ENCODE measurements at places on chromosomes 16 and 17. TPM values are rescaled to one million over a fixed set of nuclear protein-coding genes. Genes with fewer than 3 reads are reported as not detected.
A peak's percentile ranks its signal among the peaks of the same experiment; 100 is the strongest.

The SLC35B1 gene
- total RNA-seq, result 22.9 TPM

The OR2C1 gene
- total RNA-seq, result 0.20 TPM

The TANC2 gene
- total RNA-seq, result 15.4 TPM

- DNase-seq, result peak; percentile 74
Measured at GRCh38 chr17:47850692-47851573, at the start of gene SP6. SP6 (minus strand) TSS chr17:47851163; CDS start chr17:47848429, 2,734 bp downstream.

DNA sequence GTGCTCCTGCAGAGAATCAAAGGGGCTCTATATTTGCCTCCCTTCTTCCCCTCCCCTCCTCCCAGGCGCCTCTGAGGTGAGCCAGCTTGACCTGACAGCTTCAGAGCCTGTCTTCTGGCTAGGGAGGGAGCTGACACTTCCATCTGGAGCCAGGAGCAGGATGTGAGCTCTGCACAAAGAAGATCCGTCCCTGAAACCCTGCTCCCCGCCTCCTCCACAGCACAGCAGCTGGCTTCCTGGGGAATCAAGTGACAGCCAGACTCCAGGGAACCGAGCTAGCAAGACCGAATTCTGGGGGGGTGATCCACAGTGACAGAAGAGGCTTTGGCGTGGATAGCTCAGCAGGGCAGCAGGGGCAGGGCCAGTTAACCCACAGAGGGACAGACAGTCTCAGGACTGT, 37.2 kb downstream of the CCDC182 start:
- peak; percentile 32 for DNase-seq

GRCh38 chr17:10048629-10049350, 143.7 kb upstream of the RCVRN start:
- DNase-seq, result no peak

GRCh38 chr16:88634141-88634993, 4.0 kb upstream of the IL17C start:
- DNase-seq, result no peak

- no peak for DNase-seq
Measured at GRCh38 chr16:63596716-63597115, 1525.1 kb downstream of the CDH11 start.

- DNase-seq, result no peak
Measured at GRCh38 chr17:12242345-12242954, 221.8 kb downstream of the MAP2K4 start.

DNA sequence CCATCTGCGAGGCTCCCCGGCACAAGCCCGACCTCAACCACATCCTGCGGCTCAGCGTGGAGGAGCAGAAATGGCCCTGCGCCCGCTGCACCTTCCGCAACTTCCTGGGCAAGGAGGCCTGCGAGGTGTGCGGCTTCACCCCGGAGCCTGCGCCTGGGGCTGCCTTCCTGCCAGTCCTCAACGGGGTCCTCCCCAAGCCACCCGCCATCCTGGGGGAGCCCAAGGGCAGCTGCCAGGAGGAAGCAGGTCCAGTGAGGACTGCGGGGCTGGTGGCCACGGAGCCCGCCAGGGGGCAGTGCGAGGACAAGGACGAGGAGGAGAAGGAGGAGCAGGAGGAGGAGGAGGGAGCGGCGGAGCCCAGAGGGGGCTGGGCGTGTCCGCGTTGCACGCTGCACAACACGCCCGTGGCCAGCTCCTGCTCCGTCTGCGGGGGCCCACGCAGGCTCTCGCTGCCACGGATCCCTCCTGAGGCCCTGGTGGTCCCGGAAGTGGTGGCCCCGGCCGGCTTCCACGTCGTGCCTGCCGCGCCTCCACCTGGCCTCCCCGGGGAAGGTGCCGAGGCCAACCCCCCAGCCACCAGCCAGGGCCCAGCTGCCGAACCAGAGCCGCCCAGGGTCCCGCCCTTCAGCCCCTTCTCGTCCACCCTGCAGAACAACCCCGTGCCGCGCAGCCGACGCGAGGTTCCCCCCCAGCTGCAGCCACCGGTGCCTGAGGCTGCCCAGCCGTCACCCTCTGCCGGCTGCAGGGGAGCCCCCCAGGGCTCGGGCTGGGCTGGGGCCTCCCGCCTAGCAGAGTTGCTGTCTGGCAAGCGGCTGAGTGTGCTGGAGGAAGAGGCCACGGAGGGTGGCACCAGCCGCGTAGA, 13.1 kb upstream of the PRR35 start:
- peak; percentile 93 for DNase-seq

GRCh38 chr17:39026980-39027451, 59.8 kb upstream of the FBXO47 start:
- peak; percentile 55 for DNase-seq

GRCh38 chr16:49350265-49351095, 23.1 kb upstream of the C16orf78 start:
- peak; percentile 19 for DNase-seq

DNA sequence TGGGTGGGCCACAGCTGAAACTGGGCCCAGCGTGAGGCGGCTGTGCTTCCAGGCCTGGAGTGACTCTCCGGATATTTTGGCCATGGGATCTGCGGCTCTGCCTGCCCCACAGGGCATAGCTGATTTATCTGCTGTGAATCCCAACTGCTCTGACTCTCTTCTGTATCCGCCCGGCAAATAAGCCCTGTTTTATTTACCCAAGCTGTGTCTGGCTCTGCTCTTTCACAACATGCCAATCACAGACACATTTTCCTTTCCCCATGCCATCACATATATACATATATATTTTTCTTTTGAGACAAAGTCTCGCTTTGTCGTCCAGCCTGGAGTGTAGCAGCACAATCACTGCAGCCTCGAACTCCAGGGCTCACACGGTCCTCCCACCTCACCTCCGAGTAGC, 33.3 kb downstream of the GTF3C1 start:
- no peak for DNase-seq

DNA sequence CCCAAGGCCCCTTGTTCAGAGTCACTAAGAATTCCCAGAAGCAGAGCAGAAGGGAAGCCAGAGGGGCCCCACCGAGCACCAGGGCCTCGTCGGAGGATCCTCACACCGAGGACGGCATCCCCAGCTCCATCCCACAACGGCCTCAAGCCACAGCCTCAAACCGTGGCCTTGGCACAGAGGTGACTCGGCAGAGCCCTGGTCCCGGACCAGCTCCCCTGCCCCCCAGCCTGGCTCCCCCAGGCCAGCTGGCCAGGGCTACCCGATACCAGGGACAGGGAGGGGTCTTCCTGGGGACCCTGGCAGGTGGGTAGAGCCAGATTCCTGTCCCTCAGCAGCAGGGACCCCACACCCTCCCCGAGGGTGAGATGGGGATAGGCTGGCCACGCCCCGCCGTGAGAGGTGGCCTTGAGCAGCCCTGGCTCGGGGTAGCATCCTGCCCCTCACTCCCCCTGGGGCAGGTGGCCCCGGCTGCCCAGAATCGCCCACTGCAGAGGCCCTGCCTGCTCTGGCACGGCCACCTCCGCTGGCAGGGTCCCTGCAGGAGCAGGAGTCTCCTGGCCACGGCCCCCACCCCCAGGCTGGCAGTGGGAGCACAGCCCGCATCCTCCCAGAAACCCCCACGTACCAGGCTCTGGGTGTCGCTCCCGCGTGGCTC, 5.6 kb upstream of the PVALEF start:
- no peak for DNase-seq

DNA sequence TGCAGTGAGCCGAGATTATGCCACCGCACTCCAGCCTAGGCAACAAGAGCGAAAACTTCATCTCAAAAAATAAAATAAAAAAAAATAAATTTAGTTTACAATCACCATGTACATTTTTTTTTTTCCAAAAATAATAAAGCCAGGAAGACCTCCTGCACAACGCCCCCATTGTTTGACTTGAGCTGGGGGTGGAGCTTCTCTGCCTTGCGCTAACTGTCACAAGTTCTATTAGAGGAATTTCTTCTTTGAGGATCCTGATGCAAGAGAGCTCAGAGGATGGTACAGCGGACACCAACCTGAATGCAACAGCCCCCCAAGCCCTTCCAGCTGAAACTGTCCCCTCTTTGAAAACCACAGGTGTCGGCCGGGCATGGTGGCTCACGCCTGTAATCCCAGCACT, 24.9 kb upstream of the CBX4 start:
- no peak for DNase-seq

- DNase-seq, result no peak
Measured at GRCh38 chr17:57099165-57099564, 14.1 kb downstream of the AKAP1 start.

GRCh38 chr16:10561425-10561824, 19.0 kb downstream of the EMP2 start:
- no peak for DNase-seq

GRCh38 chr16:14356064-14356463, 274.0 kb downstream of the PARN start:
- DNase-seq, result no peak

DNA sequence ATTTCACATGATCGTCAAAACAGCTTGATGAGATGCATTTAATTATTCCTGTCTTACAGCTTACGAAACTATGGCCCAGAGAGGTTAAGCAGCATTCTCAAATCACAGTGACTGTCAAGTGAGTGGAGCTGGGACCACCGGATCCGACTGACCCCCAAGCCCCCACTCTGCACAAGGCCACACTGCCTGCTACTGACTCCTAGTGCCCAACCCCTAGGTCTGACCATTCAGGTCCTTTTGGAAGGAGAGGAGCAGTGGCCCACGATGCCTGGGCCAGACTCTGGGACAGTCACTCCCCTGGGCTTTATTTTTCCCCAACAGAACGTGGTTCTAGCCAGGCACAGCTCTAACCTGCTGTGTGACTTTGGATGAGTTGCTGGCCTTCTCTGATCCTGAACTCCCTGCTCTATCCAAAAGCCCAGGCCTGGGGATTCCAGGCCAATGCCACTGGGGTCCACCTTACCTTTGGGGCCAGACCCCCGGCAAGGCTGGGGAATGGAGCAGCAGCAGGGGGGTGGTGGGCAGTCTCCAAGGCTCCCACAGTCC, 9.9 kb downstream of the TSPOAP1 start:
- DNase-seq, result no peak

DNA sequence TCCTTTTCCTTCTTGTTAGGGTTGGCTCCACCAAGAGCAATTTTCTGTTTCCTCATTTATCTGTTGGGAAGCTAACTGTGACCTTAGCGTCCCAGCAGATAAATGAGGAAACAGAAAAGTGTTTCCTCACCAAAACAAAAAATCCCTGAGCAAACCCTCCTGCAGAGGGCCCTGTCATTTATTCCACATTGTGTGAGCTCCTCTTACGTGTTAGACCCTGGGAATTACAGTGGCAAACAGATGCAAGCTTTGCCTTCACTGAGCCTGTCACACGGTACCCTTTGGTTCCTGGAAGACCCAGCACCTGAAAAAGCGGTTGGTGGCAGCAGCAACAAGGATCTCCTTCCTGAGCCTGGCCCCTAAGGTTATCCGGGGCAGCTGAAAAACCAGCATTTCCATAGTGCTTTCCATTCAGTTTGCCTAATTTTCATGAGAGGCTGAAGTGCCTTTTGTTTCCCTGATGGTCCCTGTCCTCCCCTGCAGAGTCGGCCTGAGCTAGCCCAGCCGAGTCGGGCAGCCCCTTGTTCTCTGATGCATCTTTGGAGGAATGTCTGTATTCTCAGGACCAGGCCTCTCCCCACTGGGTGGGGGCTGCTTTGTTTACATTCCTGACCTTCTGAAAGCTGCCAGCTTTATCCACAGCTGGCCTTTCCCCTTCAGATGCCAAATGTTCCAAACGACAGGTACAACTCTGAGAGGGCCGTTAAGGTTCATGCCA, 34.7 kb downstream of the YPEL2 start:
- no peak for DNase-seq

GRCh38 chr16:10551881-10552280, 28.5 kb downstream of the EMP2 start:
- DNase-seq, result no peak

DNA sequence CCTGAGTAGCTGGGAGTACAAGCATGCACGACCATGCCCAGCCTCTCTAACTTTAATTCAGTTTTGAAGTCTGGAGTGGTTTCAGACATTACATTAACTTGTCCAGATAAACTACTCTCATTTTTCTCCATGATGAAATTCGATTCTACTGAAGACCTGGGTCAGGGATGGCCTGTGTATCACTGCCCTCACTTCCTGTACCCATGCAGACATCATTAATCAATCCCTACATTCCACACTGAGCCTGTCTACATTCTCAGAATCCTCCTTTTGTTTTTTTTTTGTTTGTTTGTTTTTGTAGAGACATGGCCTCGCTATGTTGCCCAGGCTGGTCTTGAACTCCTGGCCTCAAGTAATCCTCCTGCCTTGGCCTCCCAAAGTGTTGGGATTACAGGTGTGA, 22.6 kb downstream of the ADCY7 start:
- DNase-seq, result no peak

GRCh38 chr16:9099131-9099625, 7.7 kb downstream of the HAPSTR1 start:
- DNase-seq, result no peak

GRCh38 chr17:80396157-80397033, 18.6 kb upstream of the ENDOV start:
- no peak for DNase-seq

DNA sequence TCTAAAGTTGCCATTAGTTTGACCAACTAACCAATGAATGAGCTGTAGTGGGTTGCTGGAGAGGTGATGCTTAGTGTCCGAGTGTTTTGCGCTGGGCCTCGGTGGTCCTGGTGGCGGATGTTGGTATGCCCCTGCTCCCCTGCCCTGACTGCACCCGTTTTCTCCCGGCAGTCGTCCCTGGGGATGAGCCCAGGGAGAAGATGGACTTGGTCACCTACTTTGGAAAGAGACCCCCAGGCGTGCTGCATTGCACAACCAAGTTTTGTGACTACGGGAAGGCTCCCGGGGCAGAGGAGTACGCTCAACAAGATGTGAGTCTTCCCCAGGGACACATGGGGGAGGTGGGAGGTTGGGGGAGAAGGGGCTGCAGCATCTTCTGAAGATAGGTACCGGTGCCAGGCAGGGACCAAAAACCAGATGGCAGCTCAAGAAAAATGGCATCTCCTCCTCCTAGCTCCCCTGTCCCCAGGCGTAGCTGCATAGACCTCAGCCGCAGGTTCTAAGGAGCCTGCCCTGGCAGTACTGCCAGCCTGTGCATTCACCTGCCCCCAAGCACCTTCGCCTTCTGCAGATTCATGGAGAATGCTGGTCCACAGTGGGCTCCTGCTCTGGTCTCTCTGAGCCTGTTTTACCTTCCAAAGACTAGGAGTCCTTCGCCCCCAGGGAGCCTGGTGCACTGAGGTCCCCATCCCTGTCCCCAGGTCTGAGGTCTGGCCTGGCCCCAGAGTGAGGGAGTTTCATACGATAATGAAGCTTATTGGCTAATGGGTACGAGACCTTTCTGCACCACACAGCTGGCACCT, 5.3 kb downstream of the CNP start:
- no peak for DNase-seq

GRCh38 chr17:81142301-81143199, 22.8 kb upstream of the PVALEF start:
- DNase-seq, result peak; percentile 64

DNA sequence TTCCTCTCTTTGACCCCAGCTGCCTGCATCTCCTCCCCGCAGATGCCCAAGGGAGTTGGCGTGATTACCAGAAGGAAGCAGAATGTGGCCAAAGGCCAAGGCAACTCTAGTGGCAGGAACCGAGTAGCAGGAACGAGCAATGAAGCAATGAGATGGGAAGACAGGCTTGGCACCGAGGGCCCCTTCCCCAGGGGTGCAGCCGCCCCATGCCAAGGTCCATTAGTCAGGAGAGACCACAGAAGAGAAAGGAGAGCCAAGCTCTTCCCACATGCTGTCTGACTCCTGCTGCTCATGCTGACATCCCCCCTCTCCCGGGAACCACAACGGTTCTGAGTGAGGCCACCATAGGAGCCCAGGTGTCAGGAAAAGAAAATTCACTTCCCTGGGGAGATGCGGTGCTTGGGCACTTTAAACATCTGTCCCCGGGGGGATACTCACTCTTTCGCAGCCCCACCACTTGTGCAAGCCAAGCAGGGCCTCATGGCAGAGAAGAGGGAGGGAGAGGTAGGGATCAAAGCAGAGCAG, 67.4 kb downstream of the MYO18A start:
- no peak for DNase-seq
